ENCODE measurements at places on chromosomes 4 and X.

DNA sequence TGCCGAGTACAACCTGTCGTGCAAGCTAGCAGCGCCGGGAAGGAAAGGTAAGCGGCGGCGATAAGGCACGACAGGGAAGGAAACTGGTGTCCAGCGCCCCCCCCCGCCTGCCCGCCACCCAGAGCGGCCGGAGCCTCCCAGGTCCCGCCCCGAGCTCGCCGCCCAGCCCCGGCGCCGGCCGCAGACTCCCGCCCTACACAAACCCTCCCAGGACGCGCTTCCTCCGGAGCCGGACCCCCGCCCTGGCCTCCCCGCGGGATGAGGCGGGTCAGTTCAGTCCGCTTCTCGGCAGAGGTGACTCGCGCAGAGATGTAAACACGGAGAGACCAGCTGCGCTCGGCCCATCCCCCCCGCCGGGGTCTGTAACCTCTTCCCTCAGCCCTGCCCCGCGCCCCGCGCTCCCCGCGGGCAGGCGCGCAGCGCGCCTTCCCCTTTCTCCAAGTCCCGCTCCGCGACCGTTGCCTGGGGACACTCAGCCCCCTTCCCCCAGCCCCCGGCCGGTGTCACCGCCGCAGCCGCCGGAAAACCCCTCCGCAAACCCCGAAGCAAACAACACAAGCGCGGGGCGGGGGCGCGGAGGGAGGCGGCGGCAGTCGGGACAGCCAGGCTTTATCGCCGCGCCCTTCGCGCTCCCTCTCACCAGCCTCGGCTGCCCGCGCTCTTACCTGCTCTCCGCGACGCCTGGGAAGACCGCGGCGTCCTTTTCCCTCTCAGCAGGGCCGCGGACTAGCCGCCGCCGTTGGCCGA is 543 bp downstream of the ELF2 start:
- DNase-seq = peak; percentile 53

DNA sequence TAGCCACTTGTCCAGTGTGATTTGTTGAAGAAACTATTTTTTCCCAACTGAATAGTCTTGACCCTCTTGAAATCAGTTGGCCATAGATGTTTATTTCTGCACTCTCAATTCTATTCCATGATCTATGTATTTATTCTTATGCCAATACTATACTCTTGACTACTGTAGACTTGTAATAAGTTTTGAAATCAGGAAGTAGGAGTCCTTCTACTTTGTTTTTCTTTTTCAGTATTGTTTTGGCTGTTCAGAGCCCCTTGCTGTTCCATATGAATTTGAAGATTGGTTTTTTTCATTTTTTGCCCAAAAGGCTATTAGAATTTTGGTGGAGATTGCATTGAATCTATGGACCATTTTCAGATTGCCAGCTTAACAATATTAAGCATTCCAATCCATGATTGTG is 10.2 kb downstream of the SAP30 start:
- no peak for DNase-seq

GRCh38 chr4:151048913-151049312 is 33.8 kb upstream of the LRBA start:
- no peak for DNase-seq

DNA sequence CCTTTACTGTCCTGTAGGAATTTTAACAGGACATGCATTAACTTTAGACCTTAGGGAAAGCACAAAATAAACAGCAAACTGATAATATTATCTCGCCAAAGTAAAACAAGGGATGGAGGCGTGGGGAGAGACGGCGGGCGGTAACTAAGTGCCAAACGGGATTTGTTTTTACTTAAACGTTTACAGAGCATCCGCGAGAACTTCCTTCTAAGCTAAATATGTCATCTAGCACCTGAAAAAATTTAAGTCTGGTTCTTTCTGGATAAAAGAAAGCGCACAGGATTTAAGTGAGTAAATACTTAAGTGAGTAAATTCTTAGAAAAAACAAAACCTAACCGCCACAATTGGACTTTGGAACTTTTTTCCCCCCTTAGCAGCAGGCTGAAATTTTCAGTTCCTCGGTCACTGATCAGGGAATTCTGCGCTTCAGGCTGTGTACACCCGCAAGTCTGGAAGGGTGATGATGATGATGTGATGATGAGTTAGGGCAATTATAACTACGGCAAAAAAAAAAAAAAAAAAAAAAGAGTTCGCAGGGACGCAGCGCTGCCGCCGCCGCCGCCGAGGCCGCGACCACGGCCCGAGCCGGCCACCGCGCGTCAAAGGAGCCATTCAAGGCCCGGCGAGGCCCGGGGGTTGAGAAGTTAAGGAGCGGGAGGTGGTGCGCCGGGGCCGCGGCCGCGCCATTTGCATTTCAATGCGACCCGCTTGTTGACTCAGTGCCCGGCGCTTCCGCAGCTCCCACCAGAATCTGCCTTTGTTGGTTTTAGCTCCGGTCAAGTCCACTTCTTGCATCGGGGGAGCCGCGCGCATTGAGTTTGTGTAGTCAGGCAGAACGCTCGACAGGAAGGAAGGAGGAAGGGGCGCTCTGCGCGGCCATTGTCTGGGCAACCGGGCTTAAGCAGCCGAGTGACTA is 108.8 kb downstream of the SPRY1 start:
- peak; percentile 1 for DNase-seq

GRCh38 chrX:155108427-155108826 is 37.1 kb downstream of the BRCC3 start:
- no peak for DNase-seq

GRCh38 chr4:168451744-168452390 is 28.4 kb downstream of the DDX60L start:
- DNase-seq = no peak

GRCh38 chr4:4842476-4843441 is 16.7 kb upstream of the MSX1 start:
- DNase-seq = no peak

DNA sequence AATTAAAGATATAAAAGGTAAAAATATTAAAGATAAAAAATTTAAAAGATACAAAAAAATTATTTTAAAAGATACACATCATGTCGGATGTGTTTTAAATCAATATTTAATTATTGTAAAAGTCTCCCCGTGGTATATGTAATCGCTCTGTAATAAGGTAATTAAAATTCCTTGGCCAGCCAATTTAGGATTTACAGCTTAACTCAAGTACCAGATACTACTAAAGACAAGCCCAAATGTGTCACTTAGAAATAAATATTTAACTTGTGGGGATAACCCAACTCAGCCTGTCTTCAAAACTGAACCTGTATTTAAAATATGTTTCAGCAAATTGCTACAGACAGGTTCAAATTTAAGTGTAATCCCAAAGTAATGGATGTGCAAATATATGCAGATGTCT is 56.0 kb downstream of the GPR82 start:
- no peak for DNase-seq

DNA sequence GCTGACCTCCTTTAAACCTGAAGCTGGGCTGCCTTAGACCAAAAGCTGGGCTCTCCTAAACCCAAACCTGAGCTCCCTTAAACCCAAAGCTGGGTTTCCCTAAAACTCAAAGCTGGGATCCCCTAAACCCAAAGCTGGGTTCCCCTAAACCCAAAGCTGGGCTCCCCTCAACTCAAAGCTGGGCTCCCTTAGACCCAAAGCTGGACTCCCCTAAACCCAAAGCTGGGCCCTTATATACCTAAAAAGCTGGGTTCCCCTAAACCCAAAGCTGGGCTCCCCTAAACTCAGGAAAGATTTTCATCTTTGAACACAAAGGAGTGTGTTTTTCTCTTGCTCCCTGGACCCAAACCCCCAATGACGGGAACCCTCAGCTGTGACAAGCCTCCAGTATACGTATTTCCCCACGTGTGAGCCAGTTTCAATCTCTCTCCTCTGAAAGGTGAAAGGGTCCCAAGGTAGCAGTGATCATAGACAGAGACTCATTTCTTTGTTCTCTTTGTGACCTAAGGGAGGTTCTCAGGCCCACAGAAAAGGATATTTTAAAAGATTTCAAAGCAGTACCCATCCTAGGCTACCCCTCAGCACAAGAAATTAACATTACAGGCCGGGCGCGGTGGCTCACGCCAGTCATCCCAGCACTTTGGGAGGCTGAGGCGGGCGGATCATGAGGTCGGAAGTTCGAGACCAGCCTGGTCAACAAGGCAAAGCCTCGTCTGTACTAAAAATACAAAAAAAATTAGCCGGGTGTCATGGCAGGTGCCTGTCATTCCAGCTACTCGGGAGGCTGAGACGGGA is 31.3 kb upstream of the ASMTL start:
- DNase-seq = no peak

- no peak for DNase-seq
Observed at GRCh38 chr4:130257271-130257670, 1161.3 kb downstream of the C4orf33 start.

DNA sequence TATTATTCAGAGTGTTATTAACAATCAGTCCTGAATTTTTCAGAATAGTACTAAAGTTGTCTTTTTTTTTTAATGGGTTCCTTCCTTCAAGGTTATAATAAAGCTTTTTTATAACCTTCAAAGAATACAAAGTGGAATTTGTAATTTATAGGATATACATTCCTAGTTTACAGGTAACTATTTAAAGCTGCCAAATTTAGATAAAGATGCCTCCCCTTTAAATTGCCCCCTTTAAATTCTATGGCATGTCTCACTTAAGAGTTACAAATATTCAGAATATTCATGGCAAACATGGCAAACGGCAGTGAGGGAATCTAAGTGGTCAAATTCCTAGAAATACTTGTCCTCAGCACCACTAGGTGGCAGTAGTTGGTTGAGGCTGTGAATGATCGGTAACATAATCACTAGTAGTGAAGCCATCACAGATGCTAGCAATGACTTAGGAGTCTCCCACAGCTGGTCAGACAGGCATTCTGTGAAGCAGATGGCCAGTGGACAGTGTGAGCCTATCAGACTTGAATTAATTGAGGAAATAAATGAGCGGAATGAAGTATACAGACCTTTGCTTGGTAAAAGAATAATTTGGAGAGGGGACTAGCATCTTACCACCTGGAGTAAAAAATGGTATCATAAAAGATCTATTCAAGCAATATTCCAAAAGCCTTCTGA is 86.4 kb downstream of the CBR4 start:
- DNase-seq = peak; percentile 21

DNA sequence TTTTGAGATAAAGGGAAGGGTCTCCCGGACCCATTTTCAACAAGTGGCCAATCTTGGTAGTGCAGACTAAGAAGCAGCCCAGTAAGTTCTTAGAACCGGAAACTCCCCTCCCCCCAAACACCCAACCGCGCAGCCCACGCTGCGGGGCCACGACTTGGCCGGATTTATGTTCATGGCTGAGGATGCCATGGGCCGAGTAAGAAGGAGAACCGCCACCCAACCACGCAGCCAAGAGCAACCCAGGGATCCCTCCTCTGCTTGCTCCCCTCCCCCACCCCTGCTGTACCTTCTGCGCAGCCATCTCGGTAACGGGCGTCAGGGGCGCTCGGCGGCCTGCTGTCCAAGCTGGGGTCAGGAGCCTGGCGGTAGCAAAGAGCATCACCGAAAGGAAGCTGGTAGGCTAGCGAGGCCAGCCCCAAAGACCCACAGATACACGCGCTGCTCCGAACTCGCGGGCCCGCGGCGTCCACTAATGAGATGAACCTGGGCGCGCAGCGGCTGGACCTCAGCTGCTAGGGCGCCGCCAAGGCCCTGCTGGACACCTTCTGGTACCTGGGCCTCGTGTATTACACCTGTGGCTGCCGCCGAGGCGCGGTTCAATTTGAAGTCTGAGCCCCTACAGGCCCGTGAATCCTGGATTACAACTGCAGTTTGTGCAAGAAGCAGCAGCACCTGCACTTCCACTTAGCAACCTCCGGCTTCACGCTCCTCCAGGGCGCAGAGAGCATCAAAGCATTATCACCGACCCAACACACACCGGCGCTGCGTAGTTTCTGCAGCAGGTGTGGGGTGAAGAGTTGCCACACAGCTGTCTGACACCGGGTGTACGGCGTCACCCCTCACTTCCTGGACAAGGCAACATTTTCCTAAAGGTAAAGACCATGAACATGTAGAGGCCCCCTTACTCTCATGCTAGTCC is 63.4 kb downstream of the NUDT10 start:
- peak; percentile 37 for DNase-seq

GRCh38 chr4:127445471-127445870 is 187.3 kb upstream of the INTU start:
- DNase-seq = no peak

GRCh38 chr4:138410266-138410665 is 168.1 kb upstream of the SLC7A11 start:
- DNase-seq = no peak

- peak; percentile 91 for DNase-seq
Observed at GRCh38 chr4:70839589-70840093, at the start of gene GRSF1. Gene GRSF1, minus strand, starts transcription at chr4:70839890. Its CDS starts 63 bp downstream, at chr4:70839827.

- no peak for DNase-seq
Observed at GRCh38 chr4:82721819-82722423, 76.7 kb downstream of the SCD5 start.

- no peak for DNase-seq
Observed at GRCh38 chr4:82688091-82688795, 110.4 kb downstream of the SCD5 start.

DNA sequence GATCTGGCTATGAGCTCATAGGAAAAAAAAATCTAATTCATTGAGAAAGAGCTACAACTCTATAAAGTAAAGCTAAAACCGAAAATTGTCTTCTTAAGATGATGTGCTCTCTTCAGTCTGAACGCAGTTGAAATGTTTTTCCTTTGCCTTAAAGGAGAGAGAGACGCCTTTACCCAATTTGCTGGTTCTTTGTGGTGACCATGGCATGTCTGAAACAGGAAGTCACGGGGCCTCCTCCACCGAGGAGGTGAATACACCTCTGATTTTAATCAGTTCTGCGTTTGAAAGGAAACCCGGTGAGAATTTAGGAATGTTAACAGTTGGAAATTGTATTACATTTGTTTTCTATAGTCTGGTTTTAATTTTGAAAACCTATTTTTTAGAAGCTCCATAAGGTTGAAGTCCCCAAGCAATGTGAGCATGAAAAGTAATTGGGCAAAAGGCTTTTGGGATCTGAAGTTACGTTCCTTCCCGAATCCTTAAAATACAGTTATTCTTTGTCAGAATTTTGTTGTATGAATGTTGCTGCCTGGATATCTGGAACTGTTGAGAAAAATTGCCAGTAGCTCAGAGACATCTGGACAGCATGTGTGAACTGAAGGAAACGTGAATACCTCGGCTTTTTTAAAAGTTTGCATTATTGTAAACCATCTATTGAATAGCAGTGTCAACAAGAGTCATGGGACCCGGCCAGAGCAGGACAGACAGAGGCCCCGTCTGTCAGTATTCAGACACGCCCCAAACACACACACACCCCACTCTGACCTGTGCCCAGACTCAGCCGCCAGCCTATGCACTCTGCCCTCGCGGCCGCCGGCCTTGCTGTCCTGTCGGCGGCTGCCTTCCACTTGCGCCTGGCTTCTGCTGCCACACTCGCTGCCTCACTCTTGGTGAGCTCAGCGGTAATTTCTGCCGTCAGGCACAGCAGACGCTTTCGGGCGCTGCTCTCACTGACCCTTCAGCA is 9.9 kb downstream of the PIGG start:
- DNase-seq = no peak

DNA sequence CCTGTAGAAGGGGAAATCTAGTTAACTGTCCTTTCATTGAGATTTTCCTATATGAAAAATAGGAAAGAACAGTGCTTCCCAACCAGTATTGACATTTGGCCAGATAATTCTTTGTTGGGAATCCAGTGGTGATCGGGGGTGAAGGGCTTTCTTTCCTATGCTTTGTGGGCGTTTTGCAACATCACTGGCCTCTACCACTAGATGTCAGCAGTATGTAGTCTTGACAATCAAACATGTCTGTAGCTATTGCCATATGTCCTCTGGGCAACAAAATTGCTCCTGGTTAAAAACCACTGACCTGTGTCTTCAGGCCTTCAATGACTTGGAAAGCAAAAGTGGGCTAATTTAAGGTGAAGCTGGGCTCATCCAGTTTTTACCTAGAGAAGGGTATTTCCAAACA is 658.5 kb downstream of the DACH2 start:
- DNase-seq = no peak

GRCh38 chrX:118862979-118863378 is 39.4 kb downstream of the ZCCHC12 start:
- DNase-seq = no peak

GRCh38 chr4:122702939-122703338 is 29.6 kb upstream of the BBS12 start:
- no peak for DNase-seq

Data from stimulated activated CD4-positive, alpha-beta T cell treated with anti-CD3 and anti-CD28 coated beads, Interleukin-12 subunit alpha, Interleukin-12 subunit beta, amount 100 ng/mL, for 4 hours (primary cell).